Fibroblast of lung (primary cell): ENCODE measurements at places on chromosomes 12 and 14. TPM values are rescaled to one million over a fixed set of nuclear protein-coding genes. Genes with fewer than 3 reads are reported as not detected.
A peak's percentile ranks its signal among the peaks of the same experiment; 100 is the strongest.

DNA sequence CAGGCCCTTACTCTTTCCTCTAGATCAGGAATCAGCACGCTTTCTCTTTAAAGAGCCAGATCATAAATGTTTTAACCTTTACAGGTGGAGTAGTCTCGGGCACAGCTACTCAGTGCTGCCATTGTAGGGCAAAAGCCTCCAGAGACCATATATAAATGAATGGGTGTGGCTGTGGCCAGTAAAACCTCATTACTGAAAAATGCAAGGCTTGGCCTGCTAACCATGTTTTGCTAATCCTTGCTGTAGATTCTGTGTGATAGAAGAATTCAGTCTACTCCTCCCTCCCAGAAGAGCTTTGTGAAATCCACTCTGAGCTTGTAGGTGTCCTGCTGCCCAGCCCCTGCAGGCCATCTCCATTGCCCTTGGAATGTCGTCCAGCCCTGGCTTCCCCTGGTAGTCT lies 58.1 kb downstream of the HSP90AA1 start:
- peak; percentile 90 for DNase-seq
- H3K4me3 ChIP-seq: no peak overlapping the region
- H3K27ac ChIP-seq: peak overlapping the region; percentile 72
- peaks cover 42% of the 10 kb centered on the region for H3K36me3 ChIP-seq
- no peaks in the 10 kb centered on the region for H3K27me3 ChIP-seq
- H3K4me1 ChIP-seq: peaks cover 14% of the 10 kb centered on the region

GRCh38 chr14:94058128-94058673 lies 22.8 kb downstream of the DDX24 start:
- no peak overlapping the region for H3K27ac ChIP-seq
- no peaks in the 10 kb centered on the region for H3K4me1 ChIP-seq
- no peak for DNase-seq
- H3K27me3 ChIP-seq: no peaks in the 10 kb centered on the region
- H3K36me3 ChIP-seq: peaks cover 25% of the 10 kb centered on the region

DNA sequence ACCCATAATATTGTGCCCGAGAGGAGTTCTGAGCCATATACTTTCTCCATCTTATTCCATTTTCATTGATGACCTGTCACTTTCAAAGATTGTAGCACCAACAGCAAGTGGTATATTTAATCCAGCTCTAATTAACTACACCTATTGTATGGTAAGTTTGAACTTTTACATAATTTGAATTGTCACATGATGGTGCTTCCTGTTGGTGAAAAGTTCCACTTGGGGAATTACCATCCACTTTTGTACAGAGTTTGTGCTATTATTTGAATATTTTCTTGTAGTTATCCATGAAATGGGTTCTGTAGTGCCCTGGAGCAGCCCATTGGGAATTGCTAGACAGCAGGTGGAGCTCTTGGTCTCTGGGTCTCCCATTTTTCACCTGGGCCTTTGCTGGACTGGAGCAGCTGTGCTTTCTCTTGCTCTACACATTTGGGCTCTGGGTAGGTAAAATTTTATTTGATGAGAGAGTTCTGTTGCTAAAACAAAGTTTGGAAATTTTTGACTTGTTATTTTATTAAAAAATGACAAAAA lies 3.0 kb downstream of the SMCO3 start:
- H3K27ac ChIP-seq: no peak overlapping the region
- no peak overlapping the region for H3K4me3 ChIP-seq
- no peaks in the 10 kb centered on the region for H3K27me3 ChIP-seq
- peak; percentile 37 for DNase-seq
- H3K36me3 ChIP-seq: no peaks in the 10 kb centered on the region

GRCh38 chr14:63164108-63164683 lies 40.0 kb upstream of the RHOJ start:
- no peak for DNase-seq
- H3K27me3 ChIP-seq: no peaks in the 10 kb centered on the region
- no peak overlapping the region for H3K27ac ChIP-seq
- no peak overlapping the region for H3K4me3 ChIP-seq
- no peaks in the 10 kb centered on the region for H3K36me3 ChIP-seq

DNA sequence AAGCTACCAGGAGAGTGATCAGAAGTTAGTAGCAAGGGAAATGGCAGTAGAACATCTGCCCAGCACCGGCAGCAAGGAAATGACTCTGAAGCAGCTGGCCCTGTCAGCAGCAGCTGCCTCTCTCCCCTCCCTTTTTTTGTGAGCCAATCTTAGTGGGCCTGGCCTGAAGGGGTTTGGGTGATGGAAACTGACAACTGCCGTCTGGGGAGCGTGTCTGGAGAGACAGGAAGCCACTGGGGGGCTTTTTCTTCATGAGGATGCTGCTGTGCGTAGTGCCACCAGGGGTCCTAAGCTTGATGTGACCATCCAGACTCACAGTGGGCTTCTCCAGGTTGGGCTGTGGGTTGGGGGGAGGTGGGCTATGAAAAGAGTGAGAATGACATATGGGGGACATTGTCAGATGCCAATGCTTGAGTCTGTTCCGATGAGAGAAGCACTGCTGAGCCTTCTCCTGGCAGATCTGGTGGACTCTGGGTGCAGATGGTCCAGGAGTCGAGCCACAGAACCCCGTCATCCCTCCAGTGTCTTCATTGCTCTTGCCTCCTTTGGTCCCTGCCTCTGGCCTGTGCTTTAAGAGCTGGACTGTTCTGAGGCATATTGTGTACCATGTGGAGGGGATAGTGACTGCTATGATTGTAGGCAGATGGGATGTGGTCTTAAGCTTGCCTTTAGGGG lies 87.6 kb upstream of the HIF1A start:
- H3K27ac ChIP-seq: no peak overlapping the region
- no peak for DNase-seq
- H3K4me1 ChIP-seq: peaks cover 5% of the 10 kb centered on the region

DNA sequence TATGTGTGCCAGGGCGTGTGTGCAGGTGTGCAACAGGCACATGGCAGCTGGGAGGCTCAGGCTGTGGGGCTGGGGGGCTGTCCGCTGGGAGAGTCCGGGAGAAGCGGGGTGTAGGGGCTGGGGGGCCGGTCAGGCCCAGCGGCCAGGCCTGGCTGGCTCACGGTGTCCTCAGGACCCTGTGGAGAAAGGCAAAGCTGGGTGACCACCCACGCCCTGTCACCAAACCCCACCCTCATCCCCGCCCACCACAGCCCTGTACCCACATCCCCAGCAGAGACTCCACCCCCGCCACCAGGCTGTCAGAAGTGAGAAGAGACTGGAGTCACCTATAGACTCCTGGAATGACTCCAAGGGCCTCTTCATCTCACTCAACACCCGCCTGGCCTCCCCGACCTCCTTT lies 85.3 kb downstream of the SCARB1 start:
- no peak overlapping the region for H3K27ac ChIP-seq
- no peaks in the 10 kb centered on the region for H3K27me3 ChIP-seq
- no peaks in the 10 kb centered on the region for H3K36me3 ChIP-seq
- H3K4me3 ChIP-seq: no peak overlapping the region

DNA sequence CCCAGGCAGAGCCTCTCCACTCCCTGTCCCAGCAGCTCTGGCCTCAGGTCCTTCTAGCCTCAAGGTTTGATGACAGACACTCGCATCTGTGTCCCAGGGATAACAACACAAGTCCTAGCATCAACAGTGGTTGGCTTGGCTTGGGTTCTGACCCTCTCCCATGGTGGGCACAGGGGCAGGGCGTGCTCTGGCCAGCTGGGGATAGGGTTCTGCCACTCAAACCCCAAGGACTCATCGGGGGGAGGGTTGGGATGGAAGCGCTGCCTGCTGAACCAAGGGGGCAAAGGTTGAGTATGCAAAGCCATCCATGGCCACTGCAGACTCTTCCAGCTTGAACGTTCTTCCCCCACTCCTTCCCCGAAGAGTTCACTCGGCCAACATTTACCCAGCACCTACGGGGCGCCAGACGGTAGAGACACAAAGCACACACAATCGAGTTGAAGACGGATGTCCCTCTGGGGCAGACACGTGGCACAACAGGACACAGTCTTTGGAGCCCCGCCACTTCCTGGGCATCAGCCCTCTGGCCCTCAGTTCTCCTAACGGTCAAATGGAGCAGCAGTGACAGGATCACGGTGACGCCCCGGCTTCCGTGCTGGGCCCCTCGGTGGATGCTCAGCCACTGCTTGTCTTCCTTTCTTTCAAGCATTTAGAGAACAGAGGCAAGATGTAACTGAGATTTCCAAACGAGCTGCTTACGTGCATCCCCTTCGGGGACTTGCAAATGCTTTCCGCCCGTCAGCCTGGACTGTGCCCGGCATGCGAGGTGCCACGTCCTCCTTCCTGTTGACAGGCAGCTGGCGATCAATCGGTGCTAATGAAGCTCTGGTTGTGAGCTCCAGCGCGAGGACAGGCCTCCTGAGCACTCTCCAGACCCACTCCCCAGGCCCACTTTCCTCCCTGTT lies 42.6 kb downstream of the DLK1 start:
- no peak overlapping the region for H3K27ac ChIP-seq
- H3K36me3 ChIP-seq: no peaks in the 10 kb centered on the region
- peaks cover 2% of the 10 kb centered on the region for H3K27me3 ChIP-seq
- H3K4me3 ChIP-seq: no peak overlapping the region

- no peaks in the 10 kb centered on the region for H3K27me3 ChIP-seq
- H3K36me3 ChIP-seq: no peaks in the 10 kb centered on the region
- no peaks in the 10 kb centered on the region for H3K4me1 ChIP-seq
- no peak for DNase-seq
Observed at GRCh38 chr12:30485230-30485890, 210.3 kb downstream of the IPO8 start.

GRCh38 chr14:35331605-35332516 lies 39.7 kb downstream of the PSMA6 start:
- H3K27ac ChIP-seq: no peak overlapping the region
- H3K36me3 ChIP-seq: no peaks in the 10 kb centered on the region
- no peak overlapping the region for H3K4me3 ChIP-seq
- peaks cover 11% of the 10 kb centered on the region for H3K4me1 ChIP-seq
- peak; percentile 69 for DNase-seq
- H3K27me3 ChIP-seq: no peaks in the 10 kb centered on the region

- H3K4me1 ChIP-seq: peaks cover 12% of the 10 kb centered on the region
- H3K36me3 ChIP-seq: peaks cover 6% of the 10 kb centered on the region
- H3K27ac ChIP-seq: no peak overlapping the region
- no peaks in the 10 kb centered on the region for H3K27me3 ChIP-seq
- no peak overlapping the region for H3K4me3 ChIP-seq
Observed at GRCh38 chr14:99518441-99519346, 37.5 kb downstream of the CCNK start.

DNA sequence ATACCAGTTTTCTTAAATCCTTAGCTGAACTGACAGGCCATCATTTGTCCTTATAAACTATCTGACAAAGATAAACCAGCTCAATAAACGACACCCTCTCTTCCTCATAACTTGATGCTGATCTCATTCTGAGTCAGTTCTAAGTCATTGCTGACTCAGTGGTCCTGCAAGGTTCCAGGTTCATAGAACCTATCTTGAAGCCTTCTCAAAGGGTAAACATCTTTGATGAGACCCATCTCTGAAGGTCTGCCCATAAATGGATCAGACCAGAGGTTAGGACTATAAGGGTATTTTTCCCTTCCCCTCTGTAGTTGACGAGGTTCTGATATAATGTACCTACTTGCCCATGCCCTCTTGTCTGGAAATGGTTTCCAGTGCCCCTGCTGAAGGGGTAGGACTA lies 11.9 kb downstream of the NAA25 start:
- H3K27ac ChIP-seq: no peak overlapping the region
- peaks cover 7% of the 10 kb centered on the region for H3K4me1 ChIP-seq
- H3K4me3 ChIP-seq: no peak overlapping the region
- H3K36me3 ChIP-seq: peaks cover 1% of the 10 kb centered on the region
- no peaks in the 10 kb centered on the region for H3K27me3 ChIP-seq

- H3K4me3 ChIP-seq: no peak overlapping the region
- H3K27ac ChIP-seq: no peak overlapping the region
- H3K4me1 ChIP-seq: no peaks in the 10 kb centered on the region
- H3K36me3 ChIP-seq: no peaks in the 10 kb centered on the region
- no peaks in the 10 kb centered on the region for H3K27me3 ChIP-seq
- no peak for DNase-seq
Observed at GRCh38 chr14:55746558-55746957, 166.6 kb downstream of the KTN1 start.

DNA sequence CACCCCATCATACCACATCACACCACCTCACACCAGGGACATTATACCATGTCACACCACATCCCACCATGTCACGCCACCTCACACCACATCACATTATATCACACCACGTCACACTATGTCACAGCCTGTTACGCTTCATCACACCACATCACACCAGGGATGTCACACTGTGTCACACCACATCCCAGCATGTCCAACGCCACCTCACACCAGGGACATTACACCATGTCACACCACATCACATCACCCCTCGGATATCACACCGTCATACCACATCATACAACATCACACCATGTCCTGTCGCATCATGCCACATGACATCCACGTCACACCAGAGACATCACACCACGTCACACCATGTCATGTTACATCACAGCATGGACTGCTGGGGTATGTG lies 235.5 kb downstream of the TMEM121 start:
- no peak overlapping the region for H3K4me3 ChIP-seq
- no peaks in the 10 kb centered on the region for H3K27me3 ChIP-seq
- no peaks in the 10 kb centered on the region for H3K36me3 ChIP-seq
- no peaks in the 10 kb centered on the region for H3K4me1 ChIP-seq

- DNase-seq: peak; percentile 55
- no peaks in the 10 kb centered on the region for H3K27me3 ChIP-seq
- no peaks in the 10 kb centered on the region for H3K4me1 ChIP-seq
- H3K27ac ChIP-seq: no peak overlapping the region
- H3K36me3 ChIP-seq: no peaks in the 10 kb centered on the region
- no peak overlapping the region for H3K4me3 ChIP-seq
Observed at GRCh38 chr14:63563370-63564026, 20.3 kb upstream of the PPP2R5E start.

DNA sequence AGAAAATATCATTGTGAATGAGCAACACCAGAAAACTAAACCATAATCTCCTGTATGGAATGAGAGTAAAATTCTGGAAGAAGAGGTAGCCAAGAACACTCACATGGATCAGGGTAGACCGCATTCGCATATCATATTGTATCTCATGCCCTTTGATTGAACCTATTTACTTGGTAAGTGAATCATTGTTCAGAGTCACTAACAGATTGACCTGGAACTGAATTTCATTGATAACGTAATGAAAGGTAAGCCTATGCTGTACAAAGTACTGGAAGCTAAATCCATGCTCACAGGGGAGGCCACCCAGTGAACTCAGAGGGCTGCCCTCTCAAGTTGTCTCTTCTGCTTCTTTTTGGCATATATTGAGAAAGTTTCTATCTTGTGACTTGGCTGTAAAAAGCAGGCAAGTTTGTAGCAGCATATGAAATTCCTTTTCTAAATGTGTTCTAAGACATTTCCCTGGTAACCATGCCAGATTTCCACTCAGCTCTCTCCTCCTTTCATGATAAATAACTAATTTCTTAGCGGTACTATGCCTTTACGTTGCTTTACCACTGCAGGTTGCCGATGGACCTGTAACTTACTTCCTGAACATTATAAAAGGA lies 91.4 kb downstream of the PLCZ1 start:
- H3K36me3 ChIP-seq: no peaks in the 10 kb centered on the region
- DNase-seq: no peak

Gene DLGAP5
- total RNA-seq: 0.77 and 8.1 TPM in 2 replicates

Gene IL23A
- 0.17 TPM in 1 of 2 replicates, not detected in the other for total RNA-seq

Gene PSMC6
- total RNA-seq: 80.9 and 85.0 TPM in 2 replicates

Gene COX14
- 39.0 and 55.3 TPM in 2 replicates for total RNA-seq

Gene CFAP251
- total RNA-seq: 3.9 and 7.9 TPM in 2 replicates

Gene RNASE3
- total RNA-seq: not detected in 2 replicates

Gene TMEM63C
- total RNA-seq: 0.66 TPM in 1 of 2 replicates, not detected in the other

Gene C14orf119
- total RNA-seq: 55.0 and 60.4 TPM in 2 replicates

Gene NKX2-1
- total RNA-seq: not detected in 2 replicates

Gene SPTB
- under 0.01 TPM in 1 of 2 replicates, not detected in the other for total RNA-seq

Gene BEST3
- total RNA-seq: not detected in 2 replicates

Gene ASCL1
- not detected in 2 replicates for total RNA-seq
